Cardiac muscle cell (in vitro differentiated cells and primary cell): ENCODE measurements at places on chromosomes 12 and 14. TPM values are rescaled to one million over a fixed set of nuclear protein-coding genes. Genes with fewer than 3 reads are reported as not detected.

DNA sequence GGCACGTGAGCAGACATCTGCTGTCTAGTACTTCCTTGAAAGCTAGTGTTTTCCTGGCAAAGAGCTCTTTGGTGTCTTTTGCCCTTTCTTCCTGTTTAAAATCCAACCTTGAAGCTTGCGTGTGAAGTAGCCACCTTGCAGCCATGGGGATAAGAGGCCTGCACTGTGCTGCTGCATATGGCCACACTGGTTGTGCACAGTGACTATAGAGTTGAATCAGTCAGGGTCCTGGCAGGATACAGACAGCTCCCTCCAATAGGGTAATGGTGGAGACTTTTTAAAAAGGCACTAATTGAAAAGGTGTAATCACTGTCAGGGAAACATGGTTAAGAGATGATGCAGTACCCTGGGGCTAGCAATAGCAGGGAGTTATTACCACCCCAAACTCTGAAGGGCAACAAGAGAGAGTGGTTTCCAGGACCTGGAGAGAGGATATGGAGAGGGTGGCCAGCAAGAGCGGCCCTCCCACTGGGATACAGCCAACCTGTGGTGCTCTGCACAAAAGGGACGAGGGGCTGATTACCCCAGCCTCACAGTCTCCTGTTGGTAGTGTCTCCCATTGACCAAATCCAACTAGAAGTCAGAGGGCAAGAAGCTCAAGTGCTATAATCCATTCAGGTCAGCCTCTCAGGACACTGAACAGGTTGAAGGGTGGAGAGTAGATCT lies 4.8 kb upstream of the GLT8D2 start:
- DNase-seq: no peak

GRCh38 chr14:22465201-22465840 lies 123.7 kb downstream of the DAD1 start:
- DNase-seq: no peak

DNA sequence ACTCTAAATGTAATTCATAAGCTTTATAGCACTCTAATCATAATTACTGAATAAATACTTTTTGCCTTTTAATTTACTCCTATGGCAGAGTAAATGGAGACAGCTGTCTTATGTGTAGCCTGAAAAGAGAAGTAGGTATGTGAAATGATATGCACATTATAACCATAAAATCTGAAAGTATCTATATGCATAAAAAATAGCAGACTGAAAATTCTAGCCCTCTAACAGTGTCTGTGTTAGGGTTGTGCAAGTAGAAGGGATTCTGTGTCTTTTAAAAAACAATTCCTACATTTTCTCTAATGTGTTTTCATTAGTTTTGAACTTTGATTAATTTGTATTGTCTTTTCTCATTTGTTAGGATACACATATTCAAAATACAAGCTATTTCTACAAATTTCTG lies 94.9 kb downstream of the TXNDC16 start:
- no peak for DNase-seq

GRCh38 chr14:61434311-61434710 lies 112.9 kb downstream of the PRKCH start:
- no peak for DNase-seq

- DNase-seq: peak; percentile 69
Observed at GRCh38 chr14:96741151-96741977, 55.8 kb upstream of the VRK1 start.

- DNase-seq: no peak
Observed at GRCh38 chr12:6275928-6276887, 34.3 kb upstream of the PLEKHG6 start.

DNA sequence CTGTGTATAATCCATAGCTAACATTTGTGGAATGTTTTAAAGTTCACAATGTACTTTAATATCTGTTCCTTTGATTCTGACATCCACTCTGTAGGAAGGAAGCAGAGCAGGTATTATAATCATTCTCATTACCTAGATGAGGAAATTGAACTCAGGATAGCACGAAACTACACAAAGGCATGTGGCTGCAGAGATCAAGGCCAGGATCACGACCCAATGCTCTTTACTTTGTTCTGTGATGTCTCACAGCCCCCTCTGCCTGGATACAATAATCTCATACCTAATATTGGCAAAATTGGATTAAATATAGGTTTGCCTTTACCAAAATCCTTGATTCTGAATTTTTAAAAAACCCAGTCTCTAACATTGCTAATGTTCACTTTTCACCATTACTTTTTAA lies 298.0 kb upstream of the KITLG start:
- DNase-seq: no peak

GRCh38 chr14:92914087-92914656 lies 8.8 kb upstream of the CHGA start:
- DNase-seq: peak; percentile 90

DNA sequence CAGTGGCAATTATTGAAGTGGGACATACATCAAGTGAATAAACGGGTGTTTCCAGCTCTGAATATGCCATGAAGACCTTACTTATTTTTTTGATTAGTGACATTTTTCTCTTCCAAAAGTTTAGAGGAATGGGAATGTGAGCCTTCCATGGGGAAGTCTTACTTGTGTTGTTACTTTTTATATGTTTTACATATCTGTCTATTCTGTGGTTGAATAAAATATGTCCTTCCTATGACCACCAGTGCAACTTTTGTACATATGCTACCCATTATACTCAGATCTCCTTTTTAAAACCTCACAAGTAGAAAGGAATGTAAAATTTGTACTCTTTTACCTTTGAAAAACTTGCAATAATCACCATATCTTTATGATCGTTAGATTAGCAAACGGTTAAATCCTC lies 132.7 kb downstream of the MSRB3 start:
- no peak for DNase-seq

DNA sequence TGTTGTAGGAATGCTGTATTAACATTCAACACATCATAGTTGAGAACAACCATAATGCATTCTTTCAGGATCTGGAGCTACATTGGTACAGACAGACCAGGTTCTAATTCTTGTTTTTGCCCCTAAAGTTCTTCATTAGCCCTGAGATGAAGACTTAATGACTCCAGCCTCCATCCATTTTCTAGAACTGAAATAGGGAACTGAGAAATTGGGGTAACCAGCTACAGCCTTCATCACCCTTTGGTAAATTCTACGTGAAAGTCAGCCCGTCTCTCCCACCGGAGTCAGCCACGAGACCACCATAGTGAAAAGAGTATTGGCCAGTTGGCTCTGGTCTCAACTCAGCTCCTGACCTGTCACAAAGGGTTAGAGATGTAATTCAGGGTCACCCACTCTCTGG lies 164.0 kb downstream of the NUAK1 start:
- no peak for DNase-seq

GRCh38 chr12:1933342-1934051 lies 15.0 kb upstream of the CACNA2D4 start:
- DNase-seq: no peak

- DNase-seq: no peak
Observed at GRCh38 chr12:1594006-1594260, 448 bp downstream of the FBXL14 start.

GRCh38 chr12:121775501-121775900 lies 18.0 kb downstream of the RHOF start:
- no peak for DNase-seq

GRCh38 chr14:98984719-98985041 lies 287.3 kb downstream of the BCL11B start:
- no peak for DNase-seq

- no peak for DNase-seq
Observed at GRCh38 chr12:69243099-69244084, 4.0 kb downstream of the CPSF6 start.

GRCh38 chr14:79543967-79544697 lies 667.2 kb downstream of the DIO2 start:
- DNase-seq: peak; percentile 32

NTF3 gene
- 2.6 and 4.7 TPM in 2 replicates for total RNA-seq

CD163L1 gene
- total RNA-seq: 0.18 TPM in 1 of 2 replicates, not detected in the other

SAMD15 gene
- 2.2 and 3.6 TPM in 2 replicates for total RNA-seq

DIO3 gene
- total RNA-seq: 0.18 TPM in 1 of 2 replicates, not detected in the other

CD69 gene
- not detected in 2 replicates for total RNA-seq

ALG10 gene
- 7.7 and 8.4 TPM in 2 replicates for total RNA-seq

LRP6 gene
- 24.4 and 25.4 TPM in 2 replicates for total RNA-seq

RFX4 gene
- not detected in 2 replicates for total RNA-seq

COA8 gene
- 31.3 and 33.8 TPM in 2 replicates for total RNA-seq

BIN2 gene
- not detected in 2 replicates for total RNA-seq

PTPN21 gene
- 14.7 and 16.7 TPM in 2 replicates for total RNA-seq

CD27 gene
- total RNA-seq: not detected in 2 replicates

MIP gene
- not detected in 2 replicates for total RNA-seq

PYGL gene
- 46.7 and 59.0 TPM in 2 replicates for total RNA-seq

FGD4 gene
- total RNA-seq: 3.8 and 7.3 TPM in 2 replicates
